Bronchial epithelial cell (primary cell): ENCODE measurements at places on chromosomes 1 and 21.
A peak's percentile ranks its signal among the peaks of the same experiment; 100 is the strongest.

DNA sequence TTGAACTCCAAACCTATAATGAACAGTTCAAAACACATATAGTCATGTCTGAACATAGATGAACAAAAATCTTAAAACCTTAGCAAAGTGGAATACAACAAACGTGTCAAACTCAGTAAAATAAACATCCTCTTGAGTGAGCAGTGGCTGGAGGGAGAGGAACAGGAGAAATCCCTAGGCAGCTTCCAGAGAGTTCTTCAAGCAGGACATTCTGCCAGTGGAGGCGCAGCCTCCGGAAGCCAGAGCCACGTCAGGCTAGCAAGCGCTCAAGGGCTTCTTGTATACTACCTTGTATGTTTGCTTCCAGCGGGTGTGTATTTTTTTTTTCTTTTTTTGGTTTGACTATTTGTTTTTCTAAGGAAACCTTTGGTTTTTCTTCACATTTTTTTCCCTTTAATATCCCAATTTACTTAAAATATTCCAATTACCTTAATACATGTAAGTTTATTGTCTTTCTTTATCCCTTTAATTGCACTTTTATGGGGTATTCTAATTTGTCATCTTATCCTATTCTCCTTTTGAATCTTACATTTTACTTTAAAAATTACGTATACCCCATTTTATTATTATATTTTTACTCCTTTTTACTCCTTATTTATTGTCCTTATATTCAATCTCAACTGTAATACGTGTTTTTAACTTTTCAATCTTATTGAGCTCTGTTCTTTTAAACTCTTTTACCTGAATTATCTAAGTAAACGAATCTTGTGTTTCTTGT, 42.0 kb downstream of the COLGALT2 start:
- DNase-seq: peak; percentile 32

DNA sequence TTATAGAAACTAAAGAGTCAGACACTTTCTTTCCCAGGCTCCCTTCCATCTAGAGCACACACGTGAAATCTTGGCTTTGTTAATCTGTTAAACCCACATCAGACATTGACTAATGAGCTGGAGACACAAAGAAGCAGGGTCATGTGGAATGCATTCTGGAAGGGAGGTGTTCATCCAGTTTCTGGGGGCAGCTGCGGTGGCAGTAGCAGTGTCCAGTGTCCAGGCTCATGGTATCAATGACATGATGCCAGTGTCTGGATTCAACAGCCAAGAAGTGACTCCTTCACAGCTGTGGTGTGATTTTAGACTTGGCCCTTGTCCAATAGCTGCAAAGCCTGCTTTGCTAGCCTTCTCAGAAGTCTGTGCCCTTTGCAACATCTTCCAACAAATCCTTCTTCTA, 95.2 kb downstream of the NTPCR start:
- DNase-seq: no peak

- DNase-seq: peak; percentile 81
Observed at GRCh38 chr1:64598100-64598571, 128.2 kb downstream of the CACHD1 start.

GRCh38 chr1:183568176-183569021, 21.9 kb downstream of the NCF2 start:
- DNase-seq: peak; percentile 25

- no peak for DNase-seq
Observed at GRCh38 chr1:238738892-238739291, 647.5 kb upstream of the CHRM3 start.

GRCh38 chr1:109768820-109769219, 5.1 kb upstream of the EPS8L3 start:
- no peak for DNase-seq

DNA sequence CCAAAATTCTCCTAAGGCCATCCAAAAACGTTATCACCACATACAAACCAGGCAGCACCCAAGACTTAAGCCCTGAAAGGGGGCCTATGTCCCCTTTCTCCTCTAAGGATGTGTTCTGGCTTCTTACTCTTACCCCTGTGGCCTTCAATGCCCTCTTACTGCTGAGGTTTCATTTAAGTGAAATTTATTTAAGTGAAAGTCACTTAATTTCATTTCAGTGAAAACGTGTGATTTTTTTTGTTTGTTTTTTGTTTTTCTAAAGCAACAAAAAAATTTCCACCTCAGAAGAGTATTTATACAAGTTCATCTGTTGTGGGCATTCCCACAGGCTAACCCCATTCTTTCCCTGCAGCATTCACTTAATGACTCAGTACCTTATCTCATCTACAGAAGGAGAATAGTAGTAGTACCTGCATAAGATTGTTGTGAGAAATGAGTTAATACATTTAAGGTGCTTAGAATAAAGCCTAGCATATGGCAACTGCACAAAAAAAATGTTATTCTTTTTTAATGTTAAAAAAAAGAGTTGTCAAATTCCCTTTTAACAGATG, 220.6 kb downstream of the CHRM3 start:
- DNase-seq: peak; percentile 1

DNA sequence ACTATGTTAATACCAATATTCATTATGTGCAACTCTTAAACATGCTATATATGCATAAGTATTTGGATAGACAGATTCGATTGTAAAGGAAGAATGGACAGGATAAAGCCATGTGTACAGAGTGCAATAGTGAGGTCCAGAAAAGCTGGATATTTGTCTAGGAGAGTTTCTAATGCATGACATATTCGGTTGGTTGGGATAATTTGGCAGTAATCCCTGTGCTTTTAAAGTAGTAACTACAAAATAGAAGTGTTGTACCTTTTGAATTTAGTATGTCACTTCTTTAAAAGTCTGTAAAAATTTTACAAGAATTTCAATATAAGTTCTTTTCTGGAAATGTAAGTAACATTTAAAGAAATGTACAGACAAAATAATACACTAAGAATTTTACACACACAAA, 774.5 kb downstream of the USP25 start:
- no peak for DNase-seq

DNA sequence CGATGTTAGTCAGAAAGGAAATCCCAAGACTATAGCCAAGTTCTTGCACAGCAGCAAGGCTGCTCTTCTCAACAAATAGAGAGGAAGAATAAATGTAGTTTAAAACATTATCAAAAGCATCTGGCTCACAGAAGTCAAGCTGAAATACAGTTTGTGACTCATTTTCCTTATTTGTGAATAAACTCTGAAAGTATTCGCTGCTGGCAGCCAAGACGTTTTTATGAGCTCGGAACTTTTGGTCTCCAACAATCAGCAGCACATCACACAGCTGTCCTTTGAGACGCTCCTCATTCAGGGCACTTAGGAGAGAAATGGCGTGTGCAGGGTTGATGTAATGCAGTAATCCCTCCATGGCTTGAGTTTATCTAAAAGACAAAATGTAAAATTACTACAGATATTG, 16.4 kb downstream of the ZBTB21 start:
- DNase-seq: no peak

DNA sequence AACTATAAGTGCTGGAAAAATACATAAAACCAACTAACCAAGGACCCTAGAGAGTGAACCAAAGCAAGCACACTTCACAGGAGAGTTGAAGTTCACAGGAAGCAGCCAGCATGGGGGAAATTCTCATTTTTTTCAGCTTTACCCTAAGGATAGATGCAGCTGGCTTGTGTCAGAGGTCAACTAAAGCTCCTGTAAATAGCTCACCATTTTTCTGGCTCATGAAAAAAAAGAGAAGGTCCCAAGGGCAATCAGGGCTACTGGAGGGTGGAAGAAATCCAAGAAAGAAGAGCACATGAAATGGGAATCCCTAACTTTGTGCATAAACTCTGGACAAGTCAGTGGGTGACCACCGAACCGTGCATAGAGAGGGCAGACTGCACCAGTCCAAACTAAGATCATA, 58.3 kb downstream of the KCNJ15 start:
- DNase-seq: no peak

- no peak for DNase-seq
Observed at GRCh38 chr21:46626536-46626935, 8.9 kb upstream of the PRMT2 start.

GRCh38 chr1:219126377-219126776, 47.3 kb upstream of the LYPLAL1 start:
- no peak for DNase-seq

- DNase-seq: no peak
Observed at GRCh38 chr1:102630041-102630440, 478.3 kb downstream of the COL11A1 start.

- DNase-seq: peak; percentile 1
Observed at GRCh38 chr1:220999872-221000863, 120.9 kb downstream of the HLX start.

GRCh38 chr1:156276966-156277381, 5.7 kb downstream of the SMG5 start:
- peak; percentile 58 for DNase-seq

DNA sequence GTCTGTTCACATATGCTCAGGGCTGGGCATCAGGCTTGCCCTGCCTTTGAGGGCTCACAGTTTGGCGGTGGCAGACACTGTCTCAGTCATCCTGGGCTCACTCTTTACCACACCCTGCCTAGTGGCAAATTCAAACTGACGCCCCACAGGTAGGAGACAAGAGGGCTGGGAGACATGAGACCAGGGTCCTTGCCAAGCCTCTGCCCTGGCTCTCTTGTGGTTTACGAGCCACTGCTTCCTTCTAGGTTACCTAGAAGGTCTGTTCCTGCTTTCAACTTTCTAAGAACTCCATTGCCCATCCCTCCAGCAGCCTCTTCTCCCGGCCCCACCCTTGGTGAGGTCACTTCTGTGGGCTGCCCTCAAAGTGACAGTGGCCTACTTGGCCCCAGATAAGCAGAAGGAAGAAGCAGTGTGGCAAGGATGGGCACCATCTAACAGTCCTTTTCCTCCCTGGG, 10.5 kb downstream of the KIF21B start:
- DNase-seq: no peak

- no peak for DNase-seq
Observed at GRCh38 chr1:234316486-234316885, 56.8 kb upstream of the COA6 start.

- no peak for DNase-seq
Observed at GRCh38 chr1:11335417-11336056, 62.5 kb downstream of the UBIAD1 start.

DNA sequence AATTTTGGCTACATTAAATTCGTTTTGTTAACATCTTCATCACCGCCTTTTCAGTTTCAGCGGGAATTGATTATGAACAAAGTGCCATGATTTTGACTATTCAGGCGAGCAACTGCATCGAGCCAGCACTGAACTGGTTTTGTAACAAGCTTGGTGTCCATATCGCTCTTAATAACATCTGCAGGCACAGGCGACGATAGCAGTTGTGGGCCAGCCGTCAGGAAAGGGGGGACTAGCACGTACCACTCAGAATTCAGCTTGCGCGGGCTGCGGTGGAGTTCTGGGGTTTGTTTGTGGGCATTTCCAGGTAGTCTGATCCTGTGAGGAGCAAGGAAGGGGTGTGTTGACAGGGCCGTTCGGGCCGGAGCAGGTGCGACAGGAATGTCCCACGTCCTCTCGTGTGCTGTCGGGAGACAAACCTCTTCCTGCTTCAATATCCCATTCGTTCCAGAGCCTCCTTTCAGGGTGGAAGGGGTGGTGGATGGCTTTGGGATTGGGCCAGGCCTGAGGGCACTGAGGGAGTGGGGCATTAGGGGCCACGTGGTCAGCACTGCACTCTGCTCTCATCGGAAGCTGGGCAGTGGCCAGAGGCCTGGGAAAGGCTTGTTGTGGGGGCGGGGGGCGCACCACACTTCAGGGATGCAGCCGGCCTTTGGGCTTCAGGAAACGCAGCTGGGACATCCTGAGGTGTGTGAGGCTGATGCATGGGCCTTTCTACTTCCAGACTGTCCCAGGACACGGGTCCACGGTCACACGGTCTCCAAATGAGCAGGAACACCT, 39.1 kb downstream of the SKI start:
- DNase-seq: no peak

GRCh38 chr1:62131093-62131725, 63.4 kb upstream of the L1TD1 start:
- DNase-seq: peak; percentile 47

DNA sequence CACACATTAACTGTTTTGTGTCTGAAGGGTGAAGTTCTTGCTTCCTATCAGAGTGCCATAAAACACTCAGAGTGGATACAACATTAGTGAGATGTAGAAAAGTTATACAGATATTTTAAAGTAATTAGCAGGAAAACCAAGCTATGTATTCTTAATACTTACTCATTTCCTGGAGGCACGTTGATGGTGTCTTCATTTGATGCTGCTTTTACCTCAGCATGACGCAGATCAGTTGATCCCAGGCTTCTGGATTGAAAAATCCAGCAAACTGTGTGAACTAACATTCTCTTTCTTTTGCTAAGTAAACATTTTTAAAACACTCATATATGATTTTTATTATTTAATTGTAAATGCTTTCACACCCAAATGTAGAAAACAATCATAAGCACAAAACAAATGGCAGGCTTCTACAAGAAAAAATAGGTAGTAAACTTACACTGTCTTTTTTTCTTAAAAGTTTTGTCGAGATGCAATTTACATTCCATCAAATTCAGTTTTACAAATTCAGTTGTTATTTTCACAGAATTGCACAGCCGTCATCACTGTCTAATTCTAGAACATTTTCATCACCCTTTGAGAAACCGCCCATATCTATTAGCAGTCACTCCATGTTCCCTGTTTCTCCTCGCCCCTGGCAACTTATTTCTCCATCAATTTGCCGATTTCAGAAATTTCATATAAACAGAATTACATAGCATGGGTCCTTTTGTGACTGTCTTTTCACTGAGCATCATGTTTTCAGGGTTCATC, 198.9 kb downstream of the LRRC7 start:
- DNase-seq: no peak

DNA sequence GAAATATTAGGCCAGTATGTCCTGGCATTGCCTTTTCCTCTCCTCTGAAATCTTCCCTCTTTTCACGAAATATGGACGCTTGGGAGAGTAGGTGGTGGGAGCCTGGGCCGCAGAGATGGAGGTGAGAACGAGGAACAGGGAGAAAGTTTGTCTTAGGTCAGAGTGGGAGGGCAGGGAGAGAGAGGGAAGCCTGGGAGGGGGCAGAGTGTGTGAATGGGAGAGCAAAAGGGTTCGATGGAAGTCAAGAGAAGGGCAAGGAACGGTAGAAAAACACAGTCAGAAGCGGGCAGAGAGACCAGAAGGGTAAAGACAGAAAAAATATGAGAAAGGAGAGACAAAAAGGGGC, 1.2 kb downstream of the TRABD2B start:
- no peak for DNase-seq

- DNase-seq: no peak
Observed at GRCh38 chr21:38848187-38848609, 42.5 kb downstream of the ETS2 start.

DNA sequence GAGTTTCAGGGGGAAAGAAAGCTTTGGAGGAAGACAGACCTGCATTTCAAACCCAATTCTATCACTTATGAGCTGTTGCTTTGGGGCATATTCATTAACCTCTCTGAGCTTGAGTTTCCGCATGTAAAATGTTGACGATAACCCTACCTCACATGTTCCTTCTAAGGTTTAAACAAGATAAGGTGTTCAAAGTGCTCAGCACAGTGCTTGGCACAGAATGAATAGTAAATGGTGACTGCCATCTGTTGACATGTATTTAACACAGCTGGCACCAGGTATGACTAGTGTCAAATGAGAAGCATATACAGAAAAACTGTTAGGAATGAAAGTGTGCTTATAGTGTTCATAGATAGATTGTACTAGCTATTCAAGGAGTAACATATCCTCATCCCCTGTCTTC, 155.5 kb downstream of the PTGER3 start:
- no peak for DNase-seq

- peak; percentile 63 for DNase-seq
Observed at GRCh38 chr1:200296091-200296661, 113.7 kb downstream of the ZNF281 start.
